Stimulated activated CD4-positive, alpha-beta T cell treated with anti-CD3 and anti-CD28 coated beads, Interleukin-1b, Interleukin-23, amount 100 ng/mL, for 1 hour (primary cell): ENCODE measurements at places on chromosomes 3 and 15.

GRCh38 chr3:105503191-105503593 is 136.5 kb downstream of the ALCAM start:
- no peak for DNase-seq

DNA sequence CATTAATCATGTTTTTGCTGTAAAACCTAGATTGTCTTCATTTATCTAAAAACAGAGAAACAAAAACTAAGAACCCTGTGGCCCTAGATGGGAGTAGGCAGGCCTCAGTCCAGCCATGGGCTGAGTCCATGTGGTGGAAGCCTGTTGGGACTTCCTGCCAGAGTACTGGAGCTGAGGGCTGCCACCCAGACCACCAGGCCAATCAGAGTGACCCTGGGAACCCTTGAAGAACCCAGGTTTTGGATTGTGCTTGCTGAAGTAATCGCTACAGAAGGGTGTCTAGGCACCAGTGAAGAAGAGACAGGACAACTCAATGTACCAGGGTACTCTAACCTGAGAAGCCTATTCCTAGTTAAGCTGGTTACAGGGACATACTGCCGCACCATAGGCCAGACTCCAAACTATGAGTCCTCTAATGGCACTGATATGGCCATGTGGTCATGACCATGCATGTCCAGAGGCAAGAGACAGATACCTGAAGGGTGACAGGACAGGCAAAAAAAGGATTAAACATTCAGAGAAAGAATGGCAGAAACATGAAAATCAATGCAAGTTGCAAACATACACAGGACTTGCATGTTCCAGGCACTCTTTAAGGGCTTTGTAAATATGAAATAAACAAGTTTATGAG is 12.9 kb downstream of the CSRNP1 start:
- no peak for DNase-seq

DNA sequence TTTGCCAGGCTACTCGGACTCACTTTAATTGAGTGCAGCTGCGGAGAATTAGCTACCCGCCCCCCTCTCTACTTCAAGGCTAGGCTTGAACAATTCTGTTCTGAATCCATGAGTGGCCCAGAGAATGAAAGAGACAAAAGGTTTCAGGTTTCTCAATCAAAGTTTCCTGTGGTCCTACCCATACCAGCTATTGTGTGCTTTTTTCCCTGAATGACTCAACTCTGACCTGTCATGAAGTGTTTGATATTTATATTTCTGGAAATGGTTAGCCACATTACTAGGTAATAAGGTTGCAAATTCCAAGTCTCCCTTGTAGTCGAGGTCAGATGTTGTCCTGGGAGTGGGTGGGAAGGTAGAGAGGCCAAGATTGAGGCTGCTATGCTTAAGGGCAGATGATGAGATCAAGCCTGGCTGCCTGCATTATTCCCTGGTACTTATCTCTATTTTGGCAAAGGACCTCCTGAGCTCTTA is 392.7 kb upstream of the TBL1XR1 start:
- DNase-seq, result no peak

DNA sequence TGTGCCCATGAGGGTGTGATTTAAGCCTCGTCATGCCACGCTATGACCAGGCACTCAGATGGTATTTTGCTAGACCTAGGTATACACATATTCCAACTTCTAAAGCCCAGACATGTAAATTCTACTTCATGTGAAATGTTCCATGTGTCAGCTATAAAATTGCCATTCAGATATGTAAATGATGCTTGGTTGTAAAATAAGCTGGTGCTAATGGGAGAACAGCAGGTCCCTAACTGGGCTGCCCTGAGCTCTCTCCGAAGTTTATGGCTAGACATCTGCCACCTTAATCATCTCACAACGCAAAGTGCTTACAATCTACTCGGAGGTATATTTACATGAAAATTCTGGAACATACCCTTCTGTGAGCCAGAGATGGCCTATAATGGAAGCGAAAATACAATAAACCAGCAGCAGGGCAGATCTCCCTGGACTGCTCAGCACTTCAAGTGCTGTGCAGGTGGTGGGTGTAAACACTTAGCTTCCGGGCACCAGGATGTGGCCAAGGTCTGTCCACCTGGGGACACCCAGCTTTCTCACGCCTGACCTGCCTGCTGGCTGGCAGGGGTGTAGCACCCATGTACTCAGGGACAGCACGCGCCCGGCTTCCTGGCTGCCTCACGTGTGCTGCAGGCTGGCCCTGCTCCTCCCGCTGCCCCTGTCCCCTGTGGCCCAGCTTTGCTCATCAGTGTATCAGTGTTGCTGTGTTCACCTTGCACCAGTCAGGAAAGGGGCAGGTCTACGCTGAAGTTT is 82.0 kb downstream of the CHDH start:
- no peak for DNase-seq

DNA sequence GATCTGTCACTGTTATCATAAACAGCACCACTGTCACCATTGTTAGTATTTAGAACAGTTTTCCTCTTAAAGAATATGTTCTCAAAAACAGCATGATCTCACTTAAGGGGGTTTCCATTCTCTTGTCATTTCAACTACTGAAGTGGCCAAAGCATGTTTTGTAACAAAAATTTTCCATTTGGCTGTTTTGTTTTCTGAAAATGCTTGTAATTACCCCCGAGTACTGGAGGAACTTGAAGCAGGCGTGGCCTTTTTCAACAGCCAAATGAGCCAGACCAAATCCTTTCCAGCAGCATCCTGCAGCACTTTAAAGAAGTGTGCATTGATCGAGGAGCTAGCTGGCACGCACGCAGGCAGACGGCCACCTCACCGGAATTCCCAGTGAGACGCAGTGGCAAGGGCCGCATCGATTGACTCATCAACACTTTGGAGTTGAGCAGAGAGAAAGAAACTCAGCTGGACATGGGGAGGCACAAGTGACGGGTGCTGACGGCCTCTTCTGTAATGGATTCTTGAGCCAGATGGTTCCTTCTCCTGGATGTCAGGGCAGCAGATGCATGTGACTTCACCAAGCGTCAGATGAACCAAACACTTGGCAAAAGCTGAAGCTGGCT is 234.3 kb upstream of the IGF1R start:
- no peak for DNase-seq

DNA sequence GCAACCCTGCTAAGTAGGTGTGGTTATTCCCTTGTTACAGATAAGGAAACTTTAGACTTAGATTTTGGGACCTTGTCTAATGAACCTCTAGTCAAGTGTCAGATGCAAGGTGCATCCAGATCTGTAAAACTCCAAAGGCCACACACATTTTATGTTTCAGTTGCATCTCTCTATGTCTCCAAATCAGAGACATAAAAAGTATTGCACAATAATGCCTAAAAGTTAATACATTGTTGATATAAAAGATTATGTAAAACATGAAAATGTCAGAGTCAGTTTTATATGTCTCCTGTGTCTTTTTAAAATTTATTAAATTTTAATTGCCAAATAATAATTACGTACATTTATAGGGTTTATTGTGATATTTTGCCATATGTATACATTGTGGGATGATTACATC is 408.5 kb downstream of the NTRK3 start:
- DNase-seq, result no peak

- DNase-seq, result no peak
These were observed 3.6 kb downstream of the WWTR1 start for GRCh38 chr3:149654188-149654601.

- DNase-seq, result no peak
These were observed 5.9 kb downstream of the KBTBD13 start for GRCh38 chr15:65082303-65082953.

- DNase-seq, result no peak
These were observed 15.8 kb upstream of the P4HTM start for GRCh38 chr3:48974076-48974864.

DNA sequence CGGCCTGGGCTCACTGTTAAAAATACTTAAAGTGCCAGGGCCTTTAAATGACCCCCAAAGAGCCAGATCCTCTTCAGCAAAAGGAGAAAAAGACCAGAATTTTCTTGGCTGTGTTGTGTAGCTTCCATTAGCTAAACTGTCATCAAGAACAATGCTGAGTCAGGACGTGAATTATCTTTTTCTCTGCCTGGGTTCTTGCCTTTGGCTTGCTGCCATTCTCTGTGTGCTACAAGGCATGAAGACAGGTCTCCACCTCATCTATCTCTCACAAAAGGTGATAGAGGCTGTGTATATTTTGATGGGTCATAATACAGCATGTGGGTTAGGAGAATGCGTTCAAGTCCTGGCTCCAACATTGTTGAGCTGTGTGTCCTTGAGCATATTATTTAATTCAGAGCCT is 52.4 kb upstream of the SELENOK start:
- DNase-seq, result no peak
